A673 (cell line): ENCODE measurements at places on chromosomes 2 and 18. TPM values are rescaled to one million over a fixed set of nuclear protein-coding genes. Genes with fewer than 3 reads are reported as not detected.
A peak's percentile ranks its signal among the peaks of the same experiment; 100 is the strongest.

ANKRD30B gene
- not detected in 2 replicates for total RNA-seq

MEP1B gene
- 0.26 TPM in 1 of 2 replicates, not detected in the other for total RNA-seq

PDCD1 gene
- 0.34 and 0.35 TPM in 2 replicates for total RNA-seq

- no peak overlapping the region for H3K4me3 ChIP-seq
- DNase-seq = no peak
- H3K4me1 ChIP-seq = peaks cover 16% of the 10 kb centered on the region
- H3K27me3 ChIP-seq = no peaks in the 10 kb centered on the region
Observed at GRCh38 chr2:94997981-94998930, 27.3 kb upstream of the MAL start.

DNA sequence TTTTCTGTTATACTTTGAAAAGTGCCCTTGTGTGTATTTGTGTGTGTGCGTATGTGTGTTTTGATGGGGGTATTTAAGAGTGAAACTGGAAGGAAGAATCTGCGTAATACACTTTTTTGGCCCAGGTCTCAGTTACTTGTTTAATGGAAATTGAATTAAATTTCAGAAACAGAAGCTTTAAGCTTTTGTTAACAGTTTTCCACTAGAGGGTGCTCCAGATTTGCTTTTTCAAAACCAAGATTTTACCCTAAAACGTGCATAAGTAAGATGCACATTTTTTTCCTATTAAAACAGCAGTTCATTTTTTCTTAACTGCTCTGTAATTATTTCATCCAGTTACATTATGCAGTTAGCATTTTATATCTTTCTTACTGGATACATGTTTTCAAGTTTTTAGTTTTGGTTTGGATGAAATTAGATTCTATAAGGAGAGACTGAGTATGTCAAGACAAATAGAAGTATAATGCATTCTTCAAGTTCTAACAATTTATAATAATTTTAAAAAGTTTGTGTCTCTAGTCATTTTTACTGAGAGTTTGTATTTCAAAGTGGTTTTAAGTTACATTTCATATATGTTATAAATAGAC is 97.2 kb downstream of the PIK3C3 start:
- peak overlapping the region; percentile 44 for H3K27ac ChIP-seq
- no peaks in the 10 kb centered on the region for H3K27me3 ChIP-seq
- H3K4me1 ChIP-seq = peaks cover 7% of the 10 kb centered on the region
- peak; percentile 28 for DNase-seq

DNA sequence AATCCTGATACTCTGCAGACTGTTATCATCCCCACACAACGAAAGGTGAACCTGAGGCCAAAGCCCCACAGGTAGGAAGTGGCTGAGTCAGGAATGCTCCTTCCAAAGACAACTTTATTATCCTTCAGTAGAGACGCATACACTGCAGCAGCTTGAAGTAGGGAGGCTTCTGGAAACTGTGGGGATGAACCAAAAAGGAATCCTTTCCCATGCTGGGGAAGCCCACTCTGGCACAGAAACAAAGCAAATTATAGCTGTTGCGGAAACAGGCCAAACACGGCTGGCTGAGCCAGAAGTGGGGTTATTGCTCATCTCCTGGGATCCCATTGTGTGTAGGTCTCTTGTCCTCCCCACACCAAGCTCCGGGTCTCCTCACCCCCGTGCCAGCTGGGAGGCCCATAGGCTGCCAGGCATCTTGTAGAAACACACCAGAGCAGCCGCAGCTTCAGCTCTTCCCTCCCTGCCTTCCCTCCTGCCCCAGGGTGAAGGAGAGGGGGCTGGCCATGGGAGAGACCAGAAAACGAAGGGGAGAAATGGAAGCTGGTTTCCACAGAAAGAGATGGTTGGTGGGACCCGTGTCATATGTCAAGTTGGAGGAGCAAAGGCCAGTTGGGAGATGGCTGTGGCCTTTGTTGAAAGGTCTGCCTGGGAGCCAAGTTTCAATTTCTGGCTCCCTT is 176.9 kb upstream of the NABP1 start:
- DNase-seq = no peak
- H3K36me3 ChIP-seq = no peaks in the 10 kb centered on the region
- H3K27me3 ChIP-seq = no peaks in the 10 kb centered on the region
- H3K4me1 ChIP-seq = peaks cover 11% of the 10 kb centered on the region
- H3K27ac ChIP-seq = no peak overlapping the region

- peaks cover 83% of the 10 kb centered on the region for H3K27me3 ChIP-seq
- peak overlapping the region; percentile 54 for H3K4me3 ChIP-seq
- H3K36me3 ChIP-seq = no peaks in the 10 kb centered on the region
Observed at GRCh38 chr2:39666491-39667101, 879 bp downstream of the TMEM178A start.

GRCh38 chr2:184346338-184346862 is 251.9 kb upstream of the ZNF804A start:
- H3K36me3 ChIP-seq = no peaks in the 10 kb centered on the region
- H3K27me3 ChIP-seq = no peaks in the 10 kb centered on the region
- no peak overlapping the region for H3K27ac ChIP-seq

- no peaks in the 10 kb centered on the region for H3K27me3 ChIP-seq
- H3K4me3 ChIP-seq = no peak overlapping the region
- peak; percentile 10 for DNase-seq
- no peak overlapping the region for H3K27ac ChIP-seq
- H3K4me1 ChIP-seq = no peaks in the 10 kb centered on the region
- H3K36me3 ChIP-seq = no peaks in the 10 kb centered on the region
Observed at GRCh38 chr2:205902041-205902899, 183.7 kb downstream of the INO80D start.

DNA sequence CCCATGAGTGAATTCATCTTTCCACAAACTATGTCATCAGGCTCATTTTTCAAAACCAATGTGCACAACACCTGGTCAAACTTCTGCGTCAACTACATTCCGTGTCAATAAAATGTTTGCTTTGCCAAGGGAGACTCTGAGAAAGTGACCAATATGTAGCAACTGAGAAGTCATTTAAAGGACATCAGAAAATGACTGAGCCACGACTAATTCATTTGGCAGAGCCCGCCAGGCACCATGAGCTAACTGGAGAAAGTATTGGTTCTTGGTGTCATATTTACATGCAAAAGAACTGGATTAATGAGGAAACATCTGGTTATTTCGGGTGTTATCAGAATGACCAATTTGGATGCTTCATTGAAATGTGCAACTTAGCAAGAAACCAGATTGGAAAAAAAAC is 7.2 kb downstream of the RND3 start:
- no peak overlapping the region for H3K27ac ChIP-seq
- no peak for DNase-seq
- H3K36me3 ChIP-seq = no peaks in the 10 kb centered on the region
- peaks cover 20% of the 10 kb centered on the region for H3K4me1 ChIP-seq
- no peaks in the 10 kb centered on the region for H3K27me3 ChIP-seq

DNA sequence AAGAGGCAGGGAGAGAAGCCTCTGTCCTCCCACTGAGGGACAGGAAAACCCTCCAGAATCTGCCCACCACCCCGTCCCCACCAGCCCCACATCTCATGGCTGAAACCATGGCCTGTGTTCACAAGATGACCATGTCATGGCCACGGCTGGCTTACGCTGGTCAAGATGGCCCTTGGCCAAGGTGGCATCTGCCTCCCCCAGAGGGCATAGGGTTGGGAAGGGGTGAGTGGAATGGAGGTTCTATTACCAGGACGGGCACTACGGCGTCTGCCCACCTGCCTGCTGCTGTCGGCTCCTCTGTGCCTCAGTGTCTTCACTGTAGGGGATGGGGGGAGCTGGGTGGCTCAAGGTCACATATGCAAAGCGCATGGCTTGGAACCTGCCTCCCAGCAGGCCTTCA is 19.8 kb downstream of the ODC1 start:
- H3K36me3 ChIP-seq = no peaks in the 10 kb centered on the region
- H3K27ac ChIP-seq = no peak overlapping the region
- no peak for DNase-seq
- no peaks in the 10 kb centered on the region for H3K27me3 ChIP-seq
- peaks cover 5% of the 10 kb centered on the region for H3K4me1 ChIP-seq
